ENCODE measurements at places on chromosomes 1 and 21.

DNA sequence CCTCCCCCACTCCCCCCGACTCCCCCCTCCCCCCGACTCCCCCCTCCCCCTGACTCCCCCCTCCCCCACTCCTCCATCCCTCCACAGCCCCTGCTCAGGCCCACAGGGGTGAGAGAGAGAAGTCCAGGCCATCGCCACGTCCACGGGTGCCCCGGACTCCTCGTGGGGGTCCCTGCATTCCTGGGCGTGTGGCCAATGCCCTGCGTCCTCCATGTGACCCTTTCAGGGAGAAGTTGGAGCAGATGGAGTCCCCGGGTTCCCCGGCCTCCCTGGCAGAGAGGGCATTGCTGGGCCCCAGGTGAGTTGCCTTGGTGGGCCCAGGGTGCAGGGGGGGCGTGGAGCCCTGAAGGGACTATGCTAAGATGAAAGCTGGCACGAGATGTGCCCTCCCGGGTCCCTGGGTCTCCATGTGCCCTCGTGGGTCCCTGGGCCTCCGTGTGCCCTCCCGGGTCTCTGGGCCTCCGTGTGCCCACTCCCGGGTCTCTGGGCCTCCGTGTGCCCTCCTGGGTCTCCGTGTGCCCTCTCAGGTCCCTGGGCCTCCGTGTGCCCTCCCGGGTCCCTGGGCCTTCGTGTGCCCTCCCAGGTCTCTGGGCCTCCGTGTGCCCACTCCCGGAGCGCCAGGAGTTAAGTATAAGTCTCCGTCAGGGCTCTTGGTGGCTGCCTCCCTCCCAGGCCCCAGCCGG is 52.0 kb downstream of the SLC19A1 start:
- no peak for DNase-seq

- DNase-seq, result no peak
Observed at GRCh38 chr21:32392299-32392879, 423 bp downstream of the URB1 start.

- DNase-seq, result no peak
Observed at GRCh38 chr1:188782220-188782841, 1695.3 kb downstream of the BRINP3 start.

DNA sequence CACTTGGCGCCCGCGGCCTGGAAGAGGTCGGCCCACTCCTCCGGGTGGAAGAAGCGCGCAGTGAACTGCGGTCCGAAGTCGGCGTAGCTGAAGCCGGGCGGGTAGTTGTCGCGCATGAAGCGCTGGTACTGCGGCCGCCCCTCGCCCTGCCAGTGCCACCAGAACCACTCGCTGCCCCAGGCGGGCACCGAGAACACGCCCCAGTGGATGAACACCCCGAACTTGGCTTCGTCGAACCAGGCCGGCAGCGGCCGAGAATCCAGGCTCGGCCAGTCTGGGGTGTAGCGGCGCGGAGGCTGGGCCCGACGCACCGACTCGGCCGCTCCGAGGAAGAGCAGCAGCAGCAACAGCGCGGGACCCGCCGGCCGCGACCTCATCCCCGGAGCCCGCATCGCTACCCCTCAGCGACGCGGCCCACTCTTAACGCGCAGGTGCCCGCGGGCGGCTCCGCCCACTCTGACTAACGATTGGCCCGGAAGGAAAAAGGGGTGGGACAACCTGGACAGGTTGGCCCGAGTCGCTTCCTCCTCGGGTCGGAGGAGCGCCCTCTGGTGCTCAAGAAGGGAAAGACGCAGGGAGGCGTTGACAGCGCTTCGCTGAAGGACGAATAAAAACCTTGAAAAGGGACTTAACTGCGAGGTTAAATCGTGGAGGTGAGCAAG is at the start of gene FUCA1:
TSS of gene FUCA1 (minus strand) at position 396 of the 662 bp plus-strand sequence. CDS start at position 392, 4 bp downstream.
- DNase-seq, result peak; percentile 93

GRCh38 chr21:33950431-33951079 is 35.0 kb upstream of the ATP5PO start:
- no peak for DNase-seq

DNA sequence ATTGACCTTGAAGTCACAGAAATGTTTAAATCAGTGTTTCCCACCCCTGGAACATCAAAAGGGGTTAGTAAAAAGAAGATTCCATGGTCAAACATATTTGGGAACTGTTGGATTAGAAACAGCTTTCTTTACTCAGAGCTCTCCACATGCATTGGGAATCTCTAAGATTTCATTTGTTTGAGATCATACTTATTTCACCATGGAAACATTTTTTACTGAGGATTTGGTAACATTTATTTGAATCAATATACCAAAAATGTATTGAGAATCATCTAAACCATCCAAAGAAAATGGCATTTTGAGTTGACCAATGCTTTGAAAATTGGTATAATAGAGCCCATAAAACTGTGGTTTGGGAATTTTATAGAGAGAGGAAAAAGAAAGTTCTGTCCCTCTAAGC is 25.3 kb downstream of the NGF start:
- DNase-seq, result no peak

DNA sequence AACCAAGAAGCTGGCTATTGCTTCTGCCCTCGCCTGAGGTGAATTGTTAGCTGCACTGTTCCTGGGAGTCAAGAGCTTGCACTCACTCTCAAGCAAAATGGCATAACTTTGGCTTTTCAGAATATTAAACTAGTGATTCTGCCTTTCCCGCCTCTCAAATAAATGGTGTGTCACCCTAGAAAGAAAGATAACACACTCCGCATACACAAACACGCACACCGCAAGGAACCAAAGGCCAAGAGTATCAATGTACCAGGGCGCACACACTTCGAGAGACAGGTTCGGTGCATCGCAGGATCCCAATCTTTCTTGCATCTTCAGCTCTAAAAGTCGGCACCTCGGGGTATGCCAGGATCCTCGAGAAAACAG is 470 bp upstream of the RTCA start:
- no peak for DNase-seq

- no peak for DNase-seq
Observed at GRCh38 chr1:168088511-168089325, 48.0 kb downstream of the GPR161 start.

GRCh38 chr1:218459878-218460711 is 115.0 kb downstream of the TGFB2 start:
- DNase-seq, result peak; percentile 71

- peak; percentile 41 for DNase-seq
Observed at GRCh38 chr1:224435318-224435763, 744 bp upstream of the WDR26 start.

- no peak for DNase-seq
Observed at GRCh38 chr1:152623203-152623844, 421 bp upstream of the LCE3A start.

- no peak for DNase-seq
Observed at GRCh38 chr1:21503706-21504377, 5.4 kb upstream of the ALPL start.

GRCh38 chr1:51298322-51298705 is 32.0 kb downstream of the TTC39A start:
- DNase-seq, result peak; percentile 11

DNA sequence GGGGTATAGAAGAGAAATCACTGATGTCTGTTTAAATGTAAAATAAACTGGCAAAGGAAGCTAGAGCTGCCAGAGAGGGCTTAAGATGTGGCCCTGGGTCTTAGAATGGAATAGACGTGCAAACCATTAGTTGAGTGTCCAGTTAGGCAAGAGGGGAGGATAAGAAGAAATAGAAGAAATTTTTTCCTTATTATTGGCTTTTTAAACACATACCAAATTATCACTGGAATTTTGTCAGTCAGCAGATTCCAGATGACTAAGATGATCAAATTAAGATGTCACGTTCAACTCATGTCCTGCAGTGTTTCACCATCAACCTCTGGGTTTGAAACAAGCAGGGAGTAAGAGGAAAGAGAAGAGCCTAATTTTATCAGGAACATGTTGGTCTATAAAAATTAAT is 71.6 kb upstream of the C1orf21 start:
- DNase-seq, result no peak

DNA sequence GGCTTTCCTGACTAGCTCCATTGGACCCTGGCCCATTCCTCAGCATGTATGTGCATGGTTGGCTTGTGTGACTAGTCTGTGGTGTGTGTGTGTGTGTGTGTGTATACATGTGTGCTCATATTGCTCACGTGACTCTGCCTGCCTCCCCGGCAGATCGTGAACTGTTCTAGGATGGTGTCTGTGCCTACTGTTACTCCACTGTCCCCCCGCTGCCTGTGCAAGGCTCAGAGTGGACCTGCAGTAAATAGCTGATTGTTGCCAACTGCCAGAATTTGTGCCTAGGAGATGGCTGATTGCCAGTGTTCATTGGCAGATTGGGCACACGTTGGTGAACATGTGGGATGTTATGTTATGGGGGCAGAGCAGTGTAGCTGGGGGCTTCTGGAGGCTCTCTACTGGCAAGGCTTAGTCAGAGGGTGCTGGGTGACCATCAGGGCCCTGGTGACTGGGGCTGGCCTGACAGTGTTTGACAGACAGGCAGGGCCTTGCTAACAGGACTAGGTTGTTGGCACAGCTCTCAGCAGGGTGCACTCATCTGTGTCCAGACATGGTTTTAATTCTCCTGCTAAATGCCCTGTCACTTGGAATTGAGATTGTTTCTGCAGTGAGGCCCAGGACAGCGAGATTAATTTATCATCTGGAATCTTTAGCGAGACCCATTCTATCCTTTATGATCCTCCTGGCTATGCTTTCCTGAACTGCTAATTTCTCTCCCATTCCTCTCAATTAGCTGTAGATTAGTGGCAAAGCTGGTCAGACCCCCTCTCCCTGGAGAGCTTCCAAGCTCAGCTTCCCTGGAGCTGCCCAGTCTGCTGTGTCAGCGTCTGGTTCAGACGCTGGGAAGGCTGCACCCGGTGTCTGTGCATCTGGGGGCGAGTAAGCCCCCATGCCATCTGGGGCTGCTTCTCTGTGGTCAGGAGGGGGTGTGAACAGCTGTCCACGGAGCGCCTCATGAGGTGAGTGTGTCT is 20.8 kb downstream of the SLC6A17 start:
- DNase-seq, result no peak

GRCh38 chr1:228818928-228819630 is 83.8 kb downstream of the RHOU start:
- no peak for DNase-seq

DNA sequence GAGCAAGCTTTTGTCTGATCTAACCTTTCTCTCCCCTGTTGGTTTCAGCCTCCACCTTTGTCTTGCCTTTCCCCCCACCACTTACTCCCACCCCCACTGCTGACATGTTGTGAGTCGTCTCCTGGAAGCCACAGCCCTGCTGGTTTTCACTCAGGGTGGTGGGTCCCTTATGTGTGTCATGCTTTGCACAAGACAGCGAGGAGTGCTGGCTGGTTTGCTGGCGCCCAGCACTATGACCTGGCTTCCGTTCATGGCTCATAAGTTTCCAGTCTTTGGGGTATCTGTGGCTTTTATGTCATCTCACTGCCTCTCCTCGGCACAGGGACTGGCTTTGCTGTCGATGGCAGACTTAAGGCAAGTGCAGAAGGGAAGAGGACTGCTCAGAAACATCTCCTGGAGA is 177.7 kb downstream of the KIF26B start:
- DNase-seq, result no peak

DNA sequence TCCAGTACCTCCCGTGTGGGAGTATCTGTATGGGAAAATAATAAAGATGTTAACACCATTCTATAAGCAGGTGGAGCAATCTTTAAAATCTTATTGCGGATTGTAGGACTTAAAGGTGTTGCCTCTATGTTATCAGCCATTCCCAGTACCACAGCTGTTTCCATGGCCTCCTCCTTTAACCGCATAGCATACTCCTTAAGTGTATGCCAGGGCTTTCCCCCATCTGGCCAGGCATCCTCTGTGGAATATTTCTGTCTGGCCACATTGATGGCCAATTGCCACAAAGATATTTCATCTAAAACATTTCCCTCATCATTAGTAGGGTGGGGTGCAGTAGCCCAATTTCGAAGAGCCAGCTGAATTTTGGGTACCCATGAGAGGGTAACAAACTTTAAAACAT is 7.3 kb upstream of the STUM start:
- no peak for DNase-seq

GRCh38 chr1:48021792-48022191 is 24.6 kb upstream of the TRABD2B start:
- DNase-seq, result no peak

GRCh38 chr1:3402258-3403010 is 52.0 kb upstream of the ARHGEF16 start:
- no peak for DNase-seq

- no peak for DNase-seq
Observed at GRCh38 chr1:26370591-26371382, 1.8 kb downstream of the ZNF683 start.

- DNase-seq, result peak; percentile 62
Observed at GRCh38 chr1:186082235-186082937, 292.7 kb downstream of the TPR start.

- no peak for DNase-seq
Observed at GRCh38 chr1:115978292-115978941, 2.1 kb downstream of the SLC22A15 start.

GRCh38 chr1:9298282-9298681 is 5.6 kb downstream of the SPSB1 start:
- DNase-seq, result no peak

DNA sequence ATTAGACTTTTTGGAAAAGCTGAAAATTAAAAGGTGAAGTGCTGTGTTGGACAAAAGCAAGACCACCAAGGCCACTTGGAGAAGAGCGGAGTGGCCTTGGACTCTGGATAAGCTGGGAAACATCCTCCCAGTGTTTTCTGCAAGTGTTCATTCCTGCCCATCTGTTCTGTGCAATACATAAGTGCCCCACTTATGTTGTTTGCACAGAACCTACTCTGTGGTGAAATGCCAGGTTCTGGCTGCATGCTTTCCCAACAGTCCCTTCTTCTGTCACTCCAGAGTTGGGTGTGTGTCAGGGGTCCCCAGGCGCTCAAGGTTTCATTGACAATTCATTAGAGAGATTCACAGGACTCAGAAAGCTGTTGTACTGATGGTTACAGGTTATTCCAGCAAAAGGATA is 30.3 kb downstream of the NHLH2 start:
- no peak for DNase-seq

GRCh38 chr1:98422816-98423215 is 238.7 kb upstream of the SNX7 start:
- DNase-seq, result no peak

GRCh38 chr1:50975436-50975835 is 5.4 kb downstream of the CDKN2C start:
- DNase-seq, result no peak

DNA sequence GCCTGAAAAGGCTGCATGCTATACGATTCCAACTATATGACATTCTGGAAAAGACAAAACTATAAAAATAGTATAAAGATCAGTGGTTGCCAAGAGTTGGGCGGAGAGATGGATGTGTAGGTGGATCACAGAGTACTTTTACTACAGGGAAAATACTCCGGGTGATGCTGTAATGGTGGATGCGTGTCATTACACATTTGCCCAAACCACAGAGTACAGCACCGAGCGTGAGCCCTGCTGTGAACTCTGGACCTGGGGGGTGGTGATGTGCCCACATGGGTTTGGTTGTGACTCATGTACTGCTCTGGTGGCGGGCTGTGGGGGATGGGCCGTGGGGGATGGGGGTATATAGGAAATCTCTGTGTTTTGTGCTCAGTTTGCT is 162.7 kb upstream of the COL6A1 start:
- DNase-seq, result peak; percentile 40

Measured in left hindlimb (tissue), 1 donor.